Activated CD8-positive, alpha-beta memory T cell treated with anti-CD3 and anti-CD28 coated beads for 4 hours (primary cell): ENCODE measurements at places on chromosomes 2 and 18.

GRCh38 chr2:7084601-7085000, 167.4 kb downstream of the RNF144A start:
- no peak for DNase-seq

DNA sequence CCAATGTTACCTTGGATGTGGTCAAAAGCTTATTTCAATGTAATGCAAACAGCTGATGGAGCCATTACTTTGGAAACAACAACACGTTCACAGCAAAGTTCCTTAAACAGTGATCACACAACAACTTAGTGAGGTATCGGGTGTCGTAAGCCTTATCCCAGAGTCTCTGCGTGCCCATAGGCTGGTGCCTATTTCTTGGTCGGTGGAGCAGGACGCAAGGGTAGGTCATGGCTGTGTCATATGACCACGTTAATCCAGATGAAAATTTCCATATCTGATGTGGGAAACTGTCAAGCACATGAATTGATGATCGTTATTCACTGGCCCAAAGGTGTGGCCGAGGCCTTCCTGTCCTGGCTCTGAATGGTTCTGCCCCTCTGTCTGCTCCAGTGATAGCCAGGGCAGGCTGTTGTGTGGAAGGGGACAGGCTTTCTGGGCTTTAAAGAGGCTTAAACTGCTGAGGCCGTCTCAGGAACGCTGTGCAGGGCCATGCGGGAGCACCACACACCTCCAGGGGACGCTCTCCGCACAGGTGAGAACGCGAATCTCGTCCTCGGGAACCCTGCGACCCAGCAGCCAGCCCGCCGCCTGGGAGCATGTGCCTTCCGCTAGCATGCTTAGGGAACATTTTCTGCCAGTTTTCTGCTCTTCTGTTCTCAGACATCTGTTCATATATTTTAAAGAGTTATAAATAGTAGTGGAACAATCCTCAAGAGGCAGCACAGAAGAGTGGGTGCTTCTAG, 90.6 kb downstream of the KCTD1 start:
- DNase-seq, result no peak

DNA sequence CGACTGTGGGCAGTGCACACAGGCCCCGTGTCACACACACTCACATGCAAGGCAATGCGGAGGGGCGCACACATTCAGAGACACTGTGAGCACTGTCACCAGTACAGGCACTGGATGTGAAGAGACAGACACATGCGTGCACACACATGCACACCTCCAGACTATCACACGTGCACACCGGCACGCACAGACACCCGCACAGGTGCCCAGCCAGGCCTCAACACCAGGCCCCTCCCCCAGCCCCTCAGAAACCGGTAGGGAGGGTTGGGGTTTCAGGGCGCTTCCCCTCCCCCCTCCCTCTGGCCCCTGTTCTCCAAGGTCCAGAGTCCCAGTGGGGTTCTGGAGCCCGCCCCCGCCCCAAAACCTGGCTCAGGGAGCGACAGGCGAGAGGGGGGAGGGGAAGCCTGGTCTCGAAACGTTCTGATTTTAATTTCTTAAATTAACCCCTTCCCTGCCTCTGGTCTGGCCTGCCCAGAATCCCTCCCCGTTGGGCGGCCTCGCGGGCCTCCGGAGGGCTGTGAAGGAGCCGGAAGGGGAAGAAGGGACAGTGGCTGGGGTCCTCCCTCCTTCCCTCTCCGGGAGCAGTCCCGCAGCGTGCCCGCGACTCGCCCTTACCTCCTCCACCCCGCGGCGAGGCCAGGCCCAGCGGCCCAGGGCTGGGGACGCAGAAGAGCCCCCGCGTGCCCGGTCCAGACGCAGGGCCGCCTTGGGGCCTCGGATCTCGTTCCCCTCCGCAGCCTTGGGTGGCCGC, 558 bp downstream of the FBXO41 start:
- no peak for DNase-seq

GRCh38 chr2:221541131-221541735, 30.9 kb downstream of the EPHA4 start:
- no peak for DNase-seq

DNA sequence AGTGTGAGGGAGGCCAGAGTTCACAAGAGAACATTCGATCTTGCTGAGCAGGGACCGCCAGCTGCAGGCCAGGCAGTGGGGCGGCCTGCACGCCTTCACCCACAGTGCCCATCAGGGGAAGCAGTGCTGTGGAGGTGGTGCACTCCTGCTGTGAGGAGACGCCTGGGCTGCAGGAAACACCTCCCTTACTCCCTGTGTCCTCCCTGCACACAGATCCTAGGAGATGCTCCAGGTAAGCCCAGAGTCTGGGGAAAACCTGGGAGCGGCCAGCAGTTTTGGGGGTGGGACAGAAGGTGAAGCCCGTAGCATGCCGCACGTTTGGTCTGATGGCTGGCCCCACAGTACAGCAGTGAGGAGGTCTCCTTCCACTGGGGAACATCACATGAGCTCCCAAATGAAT, 180.8 kb upstream of the RAB6C start:
- no peak for DNase-seq
